ENCODE measurements at places on chromosomes 12 and 14.

DNA sequence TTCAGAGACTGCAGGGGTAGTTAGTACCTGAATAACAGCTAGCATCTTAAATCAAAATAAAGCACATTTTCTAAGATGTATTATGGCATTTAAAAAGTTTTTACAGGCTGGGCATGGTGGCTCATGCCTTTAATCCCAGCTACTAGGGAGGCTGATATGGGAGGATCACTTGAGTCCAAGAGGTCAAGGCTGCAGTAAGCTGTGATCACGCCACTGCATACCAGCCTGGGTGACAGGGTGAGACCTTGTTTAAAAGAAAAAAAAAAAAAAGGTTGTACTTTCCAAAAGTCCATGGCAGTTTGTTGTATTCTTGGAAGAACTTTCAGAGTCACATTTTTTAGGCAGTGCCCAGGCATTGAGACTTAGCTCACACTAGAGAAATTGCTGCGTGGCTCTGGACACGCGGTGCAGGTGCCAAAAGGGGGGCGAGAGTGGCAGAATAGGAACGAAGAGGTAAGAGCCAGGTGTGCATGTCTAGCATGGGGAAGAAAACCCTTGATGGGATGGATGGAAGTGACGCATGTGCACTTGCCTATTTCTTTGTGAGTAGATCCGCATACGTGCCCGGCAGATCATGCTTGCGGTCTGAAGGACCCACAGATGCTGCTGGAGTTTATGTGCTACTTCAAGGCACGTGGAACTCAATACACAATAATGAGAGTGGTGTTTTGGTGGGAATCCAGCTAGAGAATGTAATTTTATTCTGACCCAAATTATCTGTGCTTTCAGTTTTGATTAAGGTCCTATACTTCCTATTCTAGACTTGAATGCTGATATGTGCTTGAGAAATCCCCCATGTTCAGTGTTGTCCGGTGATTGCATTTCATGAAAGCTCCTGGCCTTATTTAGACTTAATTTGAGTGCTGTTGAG lies 11.9 kb downstream of the ANKRD13A start:
- no peak for DNase-seq

DNA sequence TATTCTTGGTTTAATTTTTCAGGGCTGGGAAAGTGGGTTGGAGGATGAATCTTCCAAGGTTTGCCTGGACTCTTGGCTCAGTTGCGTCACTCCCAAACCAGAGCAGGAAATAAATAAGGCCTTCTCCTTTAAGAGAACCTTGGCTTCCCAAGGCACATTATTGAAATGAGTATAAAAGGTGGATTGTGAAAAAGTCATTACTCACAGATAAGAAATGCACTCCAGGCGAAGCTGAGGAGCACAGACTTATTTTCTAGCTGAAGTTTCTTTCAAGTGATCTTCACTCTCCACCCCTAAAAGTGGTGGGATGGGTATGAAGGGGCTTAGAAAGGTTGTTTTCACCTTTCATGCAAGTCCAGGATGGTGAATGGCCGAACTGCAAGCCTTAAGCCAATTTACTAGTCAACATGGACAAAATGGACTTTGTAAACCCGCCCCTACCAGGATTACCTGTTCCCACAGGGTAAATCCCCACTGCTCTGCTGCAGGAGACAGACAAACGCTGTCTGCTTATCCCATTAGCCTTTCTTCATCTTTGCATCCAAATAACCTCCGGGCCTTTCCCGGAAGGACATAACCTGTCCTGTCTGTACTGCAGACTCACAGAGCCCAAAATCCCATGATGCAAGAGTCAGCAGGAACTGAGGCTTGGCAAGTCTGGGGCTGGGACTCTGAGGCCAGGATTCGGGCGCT lies 207.6 kb downstream of the BCL11B start:
- DNase-seq = no peak

- DNase-seq = no peak
Observed at GRCh38 chr14:100287202-100287997, 18.8 kb downstream of the SLC25A29 start.

- no peak for DNase-seq
Observed at GRCh38 chr12:119036878-119037825, 55.8 kb downstream of the SRRM4 start.

DNA sequence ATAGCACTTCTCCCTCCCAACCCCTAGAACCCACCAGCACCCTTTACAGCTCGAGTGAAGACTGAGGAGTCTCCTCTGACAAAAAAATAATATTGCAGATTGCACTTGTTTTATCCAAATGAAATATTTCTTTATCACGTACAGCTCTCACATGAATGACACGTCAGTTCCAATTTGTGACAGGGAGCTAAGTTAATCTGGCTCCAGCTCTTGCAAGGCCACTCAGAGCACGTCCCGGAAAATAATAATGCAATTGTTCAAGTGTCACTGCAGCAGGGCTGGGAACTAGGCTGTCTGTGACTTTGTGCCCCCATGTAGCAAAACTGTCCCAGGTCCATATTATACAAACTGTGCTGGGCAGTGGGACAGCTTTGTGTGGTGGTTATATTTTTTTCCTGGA lies 539.6 kb downstream of the VRK1 start:
- DNase-seq = no peak

- DNase-seq = no peak
Observed at GRCh38 chr12:49566361-49566760, 1.6 kb downstream of the MCRS1 start.

- DNase-seq = no peak
Observed at GRCh38 chr12:69225251-69225910, 14.0 kb upstream of the CPSF6 start.

- DNase-seq = no peak
Observed at GRCh38 chr14:29738056-29738455, 189.6 kb downstream of the PRKD1 start.

- DNase-seq = no peak
Observed at GRCh38 chr14:35818346-35819115, 7.6 kb upstream of the BRMS1L start.

DNA sequence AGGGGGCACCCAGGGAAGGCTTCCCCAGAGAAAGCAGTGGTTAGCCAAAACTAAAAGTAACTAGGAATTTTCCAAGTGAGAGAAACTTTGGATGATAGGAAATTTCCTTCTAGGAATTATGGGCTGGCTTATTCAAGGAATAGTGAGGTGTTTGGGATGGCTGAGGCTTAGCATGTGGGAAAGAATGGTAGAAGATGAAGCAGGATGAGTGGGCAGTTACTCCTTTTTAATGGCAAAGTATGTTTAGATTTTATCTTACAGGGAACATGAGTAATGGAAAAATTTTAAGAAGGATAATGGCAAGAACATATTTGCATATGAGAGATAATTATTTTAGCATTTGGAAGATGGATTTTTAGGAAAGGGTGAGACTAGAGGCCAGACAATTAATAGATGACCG lies 197.6 kb downstream of the SLC38A4 start:
- DNase-seq = no peak

- no peak for DNase-seq
Observed at GRCh38 chr14:28635387-28635786, 131.2 kb upstream of the FOXG1 start.

DNA sequence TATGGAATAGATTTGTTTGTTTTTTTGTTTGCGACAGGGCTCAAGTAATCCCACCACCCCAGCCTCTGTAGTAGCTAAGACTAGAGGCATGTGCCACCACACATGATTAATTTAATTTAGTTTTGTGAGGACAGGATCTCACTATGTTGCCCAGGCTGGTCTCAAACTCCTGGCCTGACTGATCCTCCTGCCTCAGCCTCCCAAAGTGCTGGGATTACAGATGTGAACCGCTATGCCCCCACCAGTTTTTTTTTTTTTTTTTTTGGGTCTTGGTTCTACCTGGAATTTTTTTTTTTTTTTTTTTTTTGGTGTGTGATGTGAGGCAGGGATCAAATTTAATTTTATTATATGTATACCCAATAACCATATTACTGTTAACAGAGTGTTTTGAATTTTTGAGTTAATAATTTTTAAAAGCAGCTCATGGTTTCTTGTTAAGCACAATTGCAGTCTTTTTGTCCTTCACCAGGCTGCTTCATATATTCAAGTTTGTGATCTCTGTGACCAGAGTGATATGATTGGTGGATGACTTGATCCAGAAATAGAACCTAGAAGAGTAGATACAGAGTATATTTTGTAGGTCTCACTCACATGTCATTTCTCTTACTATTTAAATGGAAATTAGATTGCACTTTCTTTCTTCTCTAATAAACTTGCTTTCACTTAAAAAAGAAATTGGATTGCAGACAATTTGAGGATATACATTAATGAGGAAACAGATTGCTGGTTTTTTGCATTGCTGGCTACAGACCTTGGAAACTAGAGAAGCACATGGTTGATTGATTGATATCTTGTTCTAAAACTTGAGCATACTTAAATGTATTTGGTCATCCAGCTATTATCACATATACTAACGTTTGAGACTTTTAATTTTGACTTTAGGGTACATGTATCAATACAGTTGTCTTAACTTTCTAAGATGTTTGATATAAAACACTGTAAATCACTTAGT lies 13.2 kb downstream of the ADIPOR2 start:
- DNase-seq = no peak

- no peak for DNase-seq
Observed at GRCh38 chr14:67853715-67854114, 34.1 kb downstream of the RAD51B start.

- DNase-seq = no peak
Observed at GRCh38 chr12:116689521-116689920, 48.3 kb downstream of the SPRING1 start.

DNA sequence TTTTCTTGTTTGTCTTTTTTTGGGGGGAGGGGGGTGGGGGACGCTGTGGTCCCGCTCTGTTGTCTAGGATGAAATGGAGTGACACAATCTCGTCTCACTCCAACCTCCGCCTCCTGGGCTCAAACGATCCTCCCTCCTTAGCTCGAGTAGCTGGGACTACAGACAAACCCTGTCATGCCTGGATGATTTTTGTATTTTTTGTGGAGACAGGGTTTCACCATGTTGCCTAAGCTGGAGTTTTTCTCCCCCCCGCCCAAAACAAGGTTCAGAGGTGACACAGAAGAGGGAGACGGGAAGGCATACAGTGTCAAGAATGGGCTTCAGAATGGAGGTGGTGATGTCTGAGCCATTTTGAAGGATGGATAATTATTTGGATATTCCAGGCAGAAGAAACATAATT lies 116.9 kb upstream of the ATF1 start:
- no peak for DNase-seq

DNA sequence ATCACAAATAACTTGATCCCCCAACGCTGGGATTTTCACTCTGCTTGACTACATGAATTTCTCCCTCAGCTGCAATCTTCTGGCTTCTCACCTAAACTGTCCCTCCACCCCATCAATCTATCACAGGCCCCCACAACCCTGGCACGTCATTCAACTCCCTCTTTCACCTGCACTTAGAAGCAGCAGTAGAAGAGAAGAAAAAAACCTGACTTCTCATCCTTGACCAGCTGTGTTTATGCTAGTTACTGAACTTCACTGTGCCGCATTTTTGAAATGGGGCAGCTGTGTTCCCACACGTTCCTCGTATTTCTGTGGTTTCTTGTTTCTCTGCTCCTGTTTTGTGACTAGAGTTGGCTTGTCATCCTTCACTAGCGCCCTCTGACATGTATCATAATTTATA lies 35.0 kb downstream of the ITPR2 start:
- DNase-seq = no peak

- DNase-seq = no peak
Observed at GRCh38 chr14:31969699-31970240, 107.3 kb upstream of the ARHGAP5 start.

DNA sequence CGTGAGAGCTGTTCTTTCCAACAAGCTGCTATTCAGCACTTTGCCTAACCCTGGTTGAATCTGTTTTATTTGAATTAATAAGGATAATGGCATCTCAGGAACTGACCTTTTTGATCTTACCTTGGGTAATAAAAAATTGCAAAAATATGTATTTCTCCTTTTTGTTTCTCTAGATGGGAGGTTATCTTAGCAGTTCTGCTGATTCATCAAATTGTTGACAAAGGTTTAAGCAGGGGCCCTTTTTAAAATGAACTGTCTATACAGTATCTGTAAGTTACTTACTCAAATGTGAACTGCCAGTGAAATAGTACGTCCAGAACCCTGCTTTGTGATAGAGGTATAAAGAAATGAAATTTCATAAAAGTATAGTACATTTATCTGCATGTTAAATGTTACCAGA lies 681 bp downstream of the TSHR start:
- DNase-seq = no peak

DNA sequence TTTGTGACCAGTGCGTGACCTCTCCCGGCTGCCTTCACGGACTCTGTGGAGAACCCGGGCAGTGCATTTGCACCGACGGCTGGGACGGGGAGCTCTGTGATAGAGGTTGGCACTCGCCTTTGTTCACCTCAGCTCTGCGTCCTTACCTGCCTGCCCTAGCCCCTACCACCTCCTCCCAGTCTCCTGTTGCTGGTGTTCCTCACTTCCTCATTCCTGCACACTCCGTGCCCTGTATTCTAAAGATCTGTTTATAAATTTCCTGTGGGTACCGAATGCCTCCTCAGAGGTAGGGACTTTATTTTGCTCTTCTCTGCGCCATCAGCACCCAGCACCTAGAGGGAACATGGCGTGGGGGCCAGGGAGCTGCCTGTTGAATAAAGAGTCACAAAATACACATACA lies 2.3 kb downstream of the DLK1 start:
- no peak for DNase-seq

- no peak for DNase-seq
Observed at GRCh38 chr14:65312859-65313258, 99.7 kb upstream of the FUT8 start.

- no peak for DNase-seq
Observed at GRCh38 chr14:90739318-90740068, 76.7 kb downstream of the TTC7B start.

DNA sequence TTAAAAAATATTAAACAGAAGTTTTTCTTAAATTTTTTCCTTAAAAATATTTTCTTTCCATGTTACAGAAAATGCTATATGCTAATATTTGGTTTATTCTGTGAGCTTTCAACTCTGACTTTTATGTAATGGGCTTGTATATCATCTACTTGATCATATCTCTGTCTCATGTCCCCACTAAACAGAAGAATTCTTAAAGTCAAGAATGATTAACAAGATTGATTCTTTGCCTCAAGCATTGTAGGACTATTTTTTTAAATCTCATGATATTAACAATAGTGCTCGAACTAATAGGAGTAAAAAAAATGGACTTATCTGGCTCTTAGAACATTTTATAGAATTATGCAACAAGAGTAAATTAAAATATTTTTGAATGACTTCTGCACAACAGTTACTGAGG lies 206.3 kb downstream of the C12orf50 start:
- no peak for DNase-seq

GRCh38 chr14:68291820-68292219 lies 472.2 kb downstream of the RAD51B start:
- DNase-seq = no peak

- DNase-seq = no peak
Observed at GRCh38 chr12:81329085-81329484, 251.2 kb downstream of the ACSS3 start.
